Daoy (cell line): ENCODE measurements at places on chromosomes 5 and 9. TPM values are rescaled to one million over a fixed set of nuclear protein-coding genes. Genes with fewer than 3 reads are reported as not detected.

- DNase-seq = no peak
Observed at GRCh38 chr9:2059274-2059929, 44.3 kb downstream of the SMARCA2 start.

GRCh38 chr9:100108559-100108958 is 9.5 kb downstream of the INVS start:
- no peak for DNase-seq

GRCh38 chr5:149801307-149801990 is 71.3 kb downstream of the PPARGC1B start:
- DNase-seq = no peak

DNA sequence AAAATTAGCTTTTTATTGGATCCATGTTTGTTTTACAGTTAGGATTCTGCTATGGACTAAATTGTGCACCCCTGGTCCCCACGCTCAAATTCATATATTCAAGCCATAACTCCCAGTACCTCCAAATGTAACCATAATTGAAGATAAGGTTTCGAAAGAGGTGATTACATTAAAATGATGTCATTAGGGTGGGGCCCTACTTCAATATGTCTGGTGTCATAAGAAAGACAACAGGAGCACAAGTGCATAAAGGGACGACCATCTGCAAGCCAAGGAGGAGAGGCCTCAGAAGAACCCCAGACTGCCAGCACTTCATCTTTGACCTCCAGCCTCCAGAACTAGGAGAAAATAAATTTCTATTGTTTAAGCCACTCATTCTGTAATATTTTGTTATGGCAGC is 7.4 kb upstream of the HNRNPA0 start:
- DNase-seq = no peak

- no peak for DNase-seq
Observed at GRCh38 chr5:55535199-55535905, 588 bp upstream of the PLPP1 start.

DNA sequence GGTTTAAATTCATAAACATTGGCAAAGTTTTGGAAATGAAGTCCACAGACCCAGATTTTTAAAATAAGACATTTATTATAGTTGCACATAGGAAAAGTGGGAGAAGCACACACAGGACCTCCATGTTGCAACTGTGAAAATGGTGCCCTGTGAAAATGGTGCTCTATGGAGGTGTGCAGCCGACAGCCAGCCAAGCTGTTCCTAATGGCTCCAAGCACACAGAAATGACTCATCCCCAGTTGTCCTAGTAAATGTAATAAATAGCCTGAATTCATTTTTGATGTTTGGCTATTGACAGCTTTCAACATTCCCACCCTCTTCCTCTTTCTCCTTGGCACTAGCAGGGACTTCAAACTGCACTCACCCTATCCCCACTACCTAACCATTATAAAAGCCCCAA is 590.9 kb downstream of the CAAP1 start:
- DNase-seq = no peak

Gene TMC1
- total RNA-seq = not detected in 2 replicates

Gene GFI1B
- total RNA-seq = not detected in 2 replicates

Gene CAVIN4
- total RNA-seq = 2.2 and 3.5 TPM in 2 replicates
